ENCODE measurements at places on chromosomes 2 and 18.

GRCh38 chr2:36831185-36831584 lies 134.7 kb downstream of the VIT start:
- DNase-seq: no peak

GRCh38 chr2:100941646-100942240 lies 60.3 kb upstream of the RPL31 start:
- DNase-seq: no peak

DNA sequence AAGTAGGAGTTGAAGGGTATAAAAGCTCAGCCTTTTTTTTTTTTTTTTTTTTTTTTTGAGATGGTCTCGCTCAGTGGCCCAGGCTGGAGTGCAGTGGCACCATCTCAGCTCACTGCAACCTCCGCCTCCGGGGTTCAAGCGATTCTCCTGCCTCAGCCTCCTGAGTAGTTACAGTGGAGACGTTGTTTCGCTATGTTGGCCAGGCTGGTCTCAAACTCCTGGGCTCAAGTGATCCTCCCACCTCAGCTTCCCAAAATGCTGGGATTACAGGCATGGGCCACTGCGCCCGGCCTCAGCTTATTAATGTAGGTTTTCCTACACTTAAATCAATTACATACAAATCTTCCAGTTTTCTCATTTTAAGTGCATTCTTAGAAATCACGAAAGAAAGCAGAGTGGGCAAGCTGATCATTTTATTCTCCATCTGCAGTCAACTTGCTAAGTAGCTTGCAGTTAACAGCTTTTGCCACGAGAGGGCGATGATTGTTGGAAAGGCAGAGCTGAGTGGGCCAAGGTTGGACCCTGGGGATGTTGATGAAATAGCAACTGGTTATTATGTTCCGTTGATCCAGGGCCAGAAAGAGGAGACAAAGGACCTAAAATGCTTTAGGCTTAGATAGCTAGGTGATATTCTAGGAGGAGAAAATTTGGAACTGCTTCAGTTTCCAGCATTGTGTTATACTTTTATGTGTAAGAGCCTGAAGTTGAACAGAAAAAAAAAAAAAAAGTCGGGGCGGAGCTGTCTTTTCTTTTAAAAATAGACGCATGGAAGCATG lies 234.4 kb upstream of the EPAS1 start:
- peak; percentile 90 for DNase-seq

DNA sequence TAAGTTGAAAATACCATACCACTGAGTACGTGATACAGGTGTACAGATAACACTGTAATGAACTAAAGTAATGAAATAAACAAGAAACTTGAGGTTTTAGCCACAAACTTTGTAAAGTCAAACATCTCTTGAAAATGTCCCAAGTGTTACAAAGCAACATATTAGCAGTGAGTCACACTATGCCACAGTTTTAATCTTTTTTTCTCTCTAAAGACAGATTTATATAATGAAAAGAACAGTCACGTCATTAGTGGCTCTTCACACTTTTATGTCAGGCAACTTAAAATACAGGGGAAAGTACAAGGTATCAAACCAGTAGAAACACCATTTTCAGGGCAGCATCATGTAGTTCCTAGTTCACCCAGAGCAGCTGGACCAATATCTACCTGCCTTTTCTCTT lies 42.1 kb downstream of the RAPH1 start:
- no peak for DNase-seq

DNA sequence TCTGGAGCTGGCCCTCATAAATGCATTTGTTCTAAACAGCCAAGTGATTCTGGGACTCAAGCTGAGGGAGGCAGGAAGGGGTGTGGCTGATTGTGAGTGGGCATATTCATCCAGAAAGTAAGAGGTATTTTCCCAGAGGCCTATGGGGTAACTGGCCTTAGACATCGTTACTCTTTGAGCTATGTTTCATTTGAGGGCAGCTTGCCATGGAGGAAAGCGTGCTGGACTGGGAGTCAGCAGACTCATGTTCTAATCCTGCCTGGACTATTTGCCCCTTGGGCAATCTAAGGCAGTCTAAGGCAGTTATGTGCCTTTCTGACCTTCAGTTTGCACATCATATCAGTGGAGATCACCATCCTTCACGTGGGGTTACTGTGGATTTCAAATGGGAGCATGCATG lies 93.5 kb upstream of the SLC14A2 start:
- DNase-seq: no peak

DNA sequence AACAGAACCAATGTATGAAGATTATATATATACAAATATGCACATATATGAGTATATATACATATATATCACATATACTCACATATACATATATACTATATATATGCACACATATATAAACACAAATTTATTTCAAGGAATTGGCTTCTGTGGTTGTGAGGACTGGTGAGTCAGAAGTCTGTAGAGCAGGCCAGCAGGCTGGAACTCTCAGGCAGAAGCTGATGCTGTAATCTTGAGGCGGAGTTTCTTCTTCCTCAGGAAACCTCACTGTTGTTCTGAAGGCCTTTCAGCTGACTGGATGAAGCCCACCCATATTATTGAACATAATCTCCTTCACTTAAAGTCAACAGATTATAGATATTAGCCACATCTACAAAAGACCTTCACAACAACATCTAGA lies 143.9 kb upstream of the CREB1 start:
- DNase-seq: no peak

DNA sequence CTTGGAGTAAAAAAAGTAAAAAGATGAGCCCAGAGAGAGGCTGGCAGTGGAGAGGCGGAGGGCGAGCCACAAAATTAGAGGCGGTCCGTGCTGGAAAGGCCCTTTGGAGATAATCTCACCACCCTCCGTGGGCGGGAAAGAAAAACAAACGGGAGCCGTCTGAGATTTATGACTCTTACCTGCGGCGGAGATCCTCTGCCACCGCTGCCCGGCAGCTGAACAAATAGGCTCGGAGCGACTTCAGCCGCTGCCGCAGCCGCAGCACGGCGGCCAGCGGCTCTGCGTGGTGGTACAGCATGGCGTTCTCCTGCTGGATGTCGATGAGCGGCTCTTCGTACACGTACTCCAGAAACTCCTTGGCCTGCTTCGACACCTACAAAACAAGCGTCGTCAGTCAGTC lies 94.6 kb downstream of the PLEKHM3 start:
- no peak for DNase-seq

- no peak for DNase-seq
These were observed 66.7 kb downstream of the PTPN4 start for GRCh38 chr2:119826370-119826961.

- DNase-seq: no peak
These were observed 4.6 kb upstream of the MLPH start for GRCh38 chr2:237482485-237482884.

DNA sequence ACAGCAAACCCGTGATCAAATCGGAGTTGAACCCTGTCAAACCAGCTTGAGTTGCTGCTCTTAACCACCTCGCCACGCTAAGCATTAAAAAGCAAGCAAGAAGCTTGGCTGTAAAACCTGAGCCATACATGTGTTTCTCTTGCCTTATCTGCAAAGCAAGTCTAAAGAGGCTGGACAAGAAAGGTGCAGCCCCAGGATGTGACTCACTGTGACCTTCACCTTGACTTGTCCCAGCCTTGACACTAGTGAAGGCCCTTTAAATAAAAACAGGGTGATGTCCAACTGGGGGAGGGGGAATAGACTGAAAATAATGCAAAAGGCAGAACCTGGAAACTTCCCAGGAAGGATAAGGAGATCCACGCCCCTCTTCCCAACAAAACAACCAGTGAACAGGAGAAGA lies 127.6 kb upstream of the NPAS2 start:
- no peak for DNase-seq

- no peak for DNase-seq
These were observed 2.6 kb downstream of the DYSF start for GRCh38 chr2:71455741-71456569.

- DNase-seq: no peak
These were observed 264.3 kb upstream of the SLC39A10 start for GRCh38 chr2:195392446-195393336.

- no peak for DNase-seq
These were observed 67.3 kb downstream of the PARD6G start for GRCh38 chr18:80179857-80180558.

DNA sequence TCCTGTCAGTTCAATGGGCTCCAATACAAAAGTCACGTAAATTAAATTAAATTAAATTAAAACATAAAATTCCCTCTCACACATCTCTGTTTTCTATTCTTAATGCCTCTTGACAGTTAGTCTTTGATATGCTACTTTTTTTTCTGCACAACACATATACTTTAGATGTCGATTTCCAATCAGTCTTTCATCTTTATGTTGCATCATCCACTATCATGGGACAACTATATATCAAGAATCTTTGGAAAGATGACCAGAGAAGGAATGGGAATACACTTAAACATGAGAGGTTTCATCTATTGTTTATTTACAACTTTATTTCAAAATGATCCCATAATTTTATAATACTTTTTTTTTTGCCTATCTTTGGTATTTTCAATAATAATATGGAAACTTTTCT lies 733.3 kb upstream of the FANCL start:
- no peak for DNase-seq

GRCh38 chr2:106839849-106840595 lies 45.9 kb downstream of the ST6GAL2 start:
- DNase-seq: no peak

DNA sequence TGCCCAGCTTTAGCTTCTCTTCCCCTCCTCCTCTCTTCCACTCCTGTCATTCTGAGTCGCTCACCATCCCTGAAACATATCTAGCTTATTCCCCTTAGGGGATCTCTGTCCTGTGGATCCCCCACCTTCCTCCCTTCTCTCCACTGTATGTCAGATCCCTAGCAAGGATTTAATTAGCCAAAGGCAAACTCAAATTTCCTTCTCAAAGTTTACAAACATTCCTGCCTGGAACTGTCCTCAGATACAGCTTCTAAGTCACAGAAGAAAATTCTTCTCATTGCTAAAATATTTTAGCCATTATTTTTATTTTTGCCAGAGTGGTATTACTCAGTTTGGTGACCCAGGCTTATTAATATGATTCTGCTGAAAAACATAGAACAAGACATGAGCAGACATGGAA lies 315.3 kb downstream of the CYP26B1 start:
- DNase-seq: no peak

- no peak for DNase-seq
These were observed 292.2 kb upstream of the CCDC68 start for GRCh38 chr18:55251254-55251971.

- no peak for DNase-seq
These were observed 157.5 kb downstream of the CERS6 start for GRCh38 chr2:168613551-168613950.

GRCh38 chr2:29398384-29399237 lies 283.4 kb downstream of the CLIP4 start:
- DNase-seq: no peak

GRCh38 chr18:70148039-70148938 lies 57.2 kb downstream of the RTTN start:
- DNase-seq: no peak

DNA sequence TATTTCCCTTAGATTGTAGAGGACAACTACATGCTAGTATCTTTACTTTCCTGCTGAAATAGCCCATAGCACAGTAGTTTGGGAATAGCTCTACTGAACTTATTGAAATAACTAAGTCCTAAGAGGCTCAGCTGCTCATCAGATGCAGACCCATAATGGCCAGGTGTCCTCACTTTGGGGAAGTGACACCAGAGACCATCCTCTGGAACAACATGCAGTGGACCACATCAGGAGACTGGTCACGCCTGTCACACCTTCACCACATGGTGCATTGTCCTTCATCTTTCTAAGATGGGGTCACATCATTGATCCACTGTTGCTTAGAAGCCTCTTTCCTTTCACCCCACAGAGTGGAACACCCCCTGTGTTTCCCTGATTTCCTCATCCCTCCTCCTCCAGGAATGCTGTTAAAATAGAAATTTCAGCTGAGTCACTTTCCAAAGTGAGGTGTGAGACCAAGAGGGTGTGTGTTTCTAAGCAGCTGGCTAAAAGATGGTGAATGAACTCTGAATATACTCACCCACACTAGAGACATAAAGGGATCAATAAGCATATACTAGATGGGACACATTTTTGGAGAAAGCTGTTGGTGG lies 215.2 kb upstream of the LRRTM1 start:
- DNase-seq: no peak

GRCh38 chr18:40365526-40365925 lies 1589.5 kb upstream of the PIK3C3 start:
- no peak for DNase-seq

- peak; percentile 87 for DNase-seq
These were observed 61.0 kb downstream of the CACNB4 start for GRCh38 chr2:152037743-152038435.

GRCh38 chr2:45192991-45193390 lies 183.7 kb upstream of the SIX2 start:
- DNase-seq: no peak

DNA sequence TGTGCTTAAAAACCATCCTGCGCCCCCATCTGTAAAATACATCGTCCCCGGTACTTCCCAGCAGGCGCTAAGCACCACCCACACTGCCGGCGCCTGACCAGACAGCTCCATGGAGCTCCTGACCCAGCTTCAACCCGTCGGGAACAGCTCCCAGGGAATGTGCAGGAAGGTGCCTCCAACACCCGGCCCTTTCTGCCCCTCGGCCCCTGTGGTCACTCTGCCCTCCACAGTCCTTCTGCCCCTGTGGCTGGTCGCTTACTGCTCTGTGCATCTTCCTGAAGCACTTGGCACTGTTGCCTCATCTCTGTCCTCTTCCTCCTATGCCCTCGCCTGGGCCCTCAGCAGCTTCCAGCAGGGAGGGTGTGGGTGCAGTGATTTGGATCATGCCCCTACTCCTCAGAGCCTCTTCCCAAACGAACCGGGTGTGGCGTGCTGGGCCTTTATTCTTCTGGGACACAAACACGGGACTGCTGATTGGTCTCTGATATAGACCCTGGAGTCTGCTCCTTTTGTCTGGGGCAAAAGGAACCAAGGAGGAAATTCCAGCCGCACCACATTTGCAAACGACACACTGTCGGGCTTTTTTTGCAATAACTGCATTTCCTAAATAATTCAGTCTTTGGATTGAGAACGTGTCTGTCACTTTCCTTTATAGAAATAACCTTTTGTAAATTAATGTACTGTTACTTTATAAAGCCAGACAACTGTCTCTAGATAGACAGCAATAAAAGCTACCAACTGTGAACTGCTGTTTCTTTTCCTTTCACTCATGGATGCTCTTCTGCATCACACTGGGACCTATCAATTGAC lies 65.9 kb downstream of the ADI1 start:
- DNase-seq: peak; percentile 76

- DNase-seq: no peak
These were observed 268.4 kb downstream of the ATAD2B start for GRCh38 chr2:23658466-23658942.

All from posterior cingulate gyrus (tissue), 11 donors.